A549 (cell line): ENCODE measurements at places on chromosomes 7 and 10.

- DNase-seq, result no peak
Observed at GRCh38 chr7:43480581-43480980, 102.3 kb upstream of the STK17A start.

DNA sequence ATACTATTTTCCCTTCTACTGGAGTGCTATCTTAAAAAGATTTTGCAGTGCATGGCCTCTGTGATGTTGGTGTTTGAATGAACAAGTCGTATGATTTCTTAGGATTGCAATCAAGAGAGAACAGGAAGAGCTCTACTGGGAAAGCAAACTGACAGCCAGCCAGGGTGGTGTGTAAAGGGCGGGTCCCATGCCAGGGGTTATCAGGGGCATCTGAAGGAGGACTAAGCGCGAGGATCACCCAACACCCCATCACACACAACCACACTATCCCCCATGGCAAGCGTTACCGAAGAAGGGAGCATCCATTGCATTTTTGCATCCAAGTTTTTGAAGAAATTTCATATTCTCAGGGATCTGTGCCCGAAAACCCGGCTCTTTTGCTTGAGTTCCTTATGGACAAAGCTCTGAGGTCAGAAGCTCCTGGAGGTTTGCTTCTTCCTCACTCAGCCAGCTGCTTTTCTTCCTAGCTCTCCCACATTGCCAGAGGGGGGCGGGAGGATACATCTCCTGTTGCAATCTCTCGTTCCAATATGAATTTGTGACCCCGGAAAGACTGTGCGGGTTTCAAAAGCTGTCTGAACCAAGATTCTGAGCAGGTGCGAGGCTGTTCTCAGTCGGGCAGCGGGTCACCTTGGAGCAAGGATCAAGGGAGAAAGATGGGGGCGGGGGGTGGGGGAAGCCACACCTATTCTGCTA is 5.2 kb downstream of the NEUROD6 start:
- DNase-seq, result no peak

DNA sequence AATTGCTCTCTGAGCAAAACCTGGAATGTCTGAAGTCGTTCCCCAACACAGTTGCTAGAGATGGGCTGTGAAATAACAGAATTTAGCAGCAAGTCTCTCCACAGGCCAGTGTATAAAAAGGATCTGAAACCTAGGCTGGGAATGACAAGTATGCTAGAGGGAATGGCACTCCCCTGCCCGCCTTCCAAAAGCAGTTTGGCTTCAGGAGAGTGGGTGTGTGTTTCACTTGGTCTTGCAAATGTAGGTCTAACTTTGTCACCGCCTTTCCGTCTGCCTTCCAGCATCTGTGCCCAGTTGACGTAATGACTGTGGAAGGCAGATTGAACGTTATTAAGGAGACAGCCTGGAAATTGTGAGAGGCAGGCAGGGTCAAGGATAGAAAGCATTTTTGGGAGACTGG is 18.0 kb upstream of the MTURN start:
- DNase-seq, result no peak

DNA sequence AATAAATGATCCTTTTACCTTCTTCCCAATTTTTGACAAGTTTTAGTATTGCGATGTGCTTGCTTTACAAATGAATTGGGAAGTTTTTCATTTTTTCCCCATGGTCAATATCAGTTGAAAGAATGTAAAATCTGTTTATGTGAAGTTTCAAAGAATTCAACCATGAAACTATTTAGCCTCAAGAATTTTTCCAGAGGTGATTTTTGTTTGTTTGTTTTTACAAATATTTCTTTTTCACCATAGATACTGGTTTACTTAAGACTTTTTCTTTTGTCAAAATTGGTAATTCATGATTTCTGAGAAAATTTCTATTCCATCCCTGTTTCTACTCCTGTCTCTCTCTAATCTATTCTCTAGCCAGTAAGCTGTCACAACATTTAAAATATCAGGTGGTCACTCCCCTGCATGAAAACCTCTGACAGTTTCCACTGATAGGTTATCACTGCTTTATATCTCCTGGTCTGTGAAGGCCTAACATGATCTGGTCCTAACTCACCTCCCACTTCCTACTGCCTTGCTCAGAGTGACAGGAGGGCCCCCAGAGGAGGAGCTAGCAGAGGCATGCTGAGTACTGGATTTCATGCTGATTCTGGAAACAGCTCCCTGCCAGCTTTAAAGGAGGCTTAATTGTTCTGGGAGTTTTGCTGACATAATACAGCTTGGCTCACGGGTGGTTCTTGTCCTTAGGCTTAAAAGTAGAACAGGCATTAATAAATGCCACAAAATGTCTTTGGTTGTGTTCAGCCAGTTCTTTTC is 7.6 kb upstream of the ARMS2 start:
- peak; percentile 28 for DNase-seq

DNA sequence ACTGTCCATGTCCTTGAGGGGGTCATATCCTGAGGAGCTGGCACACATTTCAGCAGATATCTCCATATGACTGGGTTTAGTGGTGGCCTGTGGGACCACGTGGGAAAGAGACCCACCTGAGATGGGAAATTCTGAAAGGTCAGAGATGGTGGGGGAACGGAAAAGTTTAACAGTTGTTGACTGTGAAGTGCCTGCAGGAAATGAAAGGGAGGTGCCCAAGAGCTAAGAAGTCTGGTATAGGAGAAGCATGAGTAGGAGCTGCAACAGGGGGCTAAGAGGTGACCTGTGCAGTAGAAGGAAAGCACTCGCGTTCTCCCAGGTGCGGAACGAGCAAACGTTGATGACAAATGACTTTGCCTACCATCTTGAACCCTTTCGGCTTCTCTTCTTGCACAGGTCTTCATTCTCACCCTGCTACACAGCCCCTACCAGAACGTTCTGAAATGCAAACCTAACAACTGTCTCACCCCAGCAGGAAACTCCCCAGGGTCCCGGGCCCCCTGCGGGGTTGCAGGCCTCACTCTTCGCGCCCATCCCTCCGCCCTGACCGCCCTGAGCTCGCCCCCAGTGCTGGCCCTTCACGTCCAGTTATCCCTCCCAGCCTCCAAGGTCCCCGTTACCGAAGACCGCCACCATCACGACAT is 9.8 kb upstream of the FXYD4 start:
- no peak for DNase-seq

DNA sequence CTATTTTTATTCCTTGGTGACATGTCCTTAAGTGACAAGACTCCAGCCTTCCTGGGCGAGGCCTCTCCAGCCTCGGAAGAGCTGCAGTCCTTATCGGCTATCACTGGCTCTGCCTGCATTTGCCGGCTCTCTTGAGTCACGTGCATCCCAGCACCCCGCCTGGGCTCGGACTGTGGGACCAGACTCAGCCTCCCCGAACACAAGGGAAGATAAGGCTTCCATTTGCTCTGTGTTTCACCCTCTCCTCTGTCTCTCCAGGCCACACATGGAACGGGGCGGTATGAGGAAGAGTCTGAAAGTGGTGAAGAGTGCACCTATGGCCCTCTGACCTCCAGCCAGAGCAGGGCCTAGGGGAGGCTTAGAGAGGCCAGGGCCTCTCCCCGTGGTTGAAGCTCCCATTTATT is 4.7 kb downstream of the GDF2 start:
- no peak for DNase-seq

DNA sequence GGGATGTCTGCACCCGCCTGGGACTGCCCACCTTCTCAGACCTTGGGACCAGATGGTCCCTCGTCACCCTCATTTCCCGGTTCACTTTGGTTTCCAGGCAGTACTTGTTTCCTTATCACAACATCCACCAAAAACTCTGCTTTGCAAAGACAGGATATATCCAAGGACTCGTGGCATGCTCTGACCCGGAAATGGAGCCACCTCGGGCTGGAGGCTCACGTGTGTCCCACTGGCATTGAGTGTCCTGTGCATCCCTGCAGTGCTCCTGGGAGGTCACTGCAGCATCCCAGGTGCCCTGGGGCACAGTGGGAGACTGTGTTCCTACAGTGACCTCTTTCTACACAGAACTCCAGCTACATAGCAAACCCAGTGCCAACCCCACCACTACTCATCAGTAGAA is 611.9 kb upstream of the FOXK1 start:
- no peak for DNase-seq

DNA sequence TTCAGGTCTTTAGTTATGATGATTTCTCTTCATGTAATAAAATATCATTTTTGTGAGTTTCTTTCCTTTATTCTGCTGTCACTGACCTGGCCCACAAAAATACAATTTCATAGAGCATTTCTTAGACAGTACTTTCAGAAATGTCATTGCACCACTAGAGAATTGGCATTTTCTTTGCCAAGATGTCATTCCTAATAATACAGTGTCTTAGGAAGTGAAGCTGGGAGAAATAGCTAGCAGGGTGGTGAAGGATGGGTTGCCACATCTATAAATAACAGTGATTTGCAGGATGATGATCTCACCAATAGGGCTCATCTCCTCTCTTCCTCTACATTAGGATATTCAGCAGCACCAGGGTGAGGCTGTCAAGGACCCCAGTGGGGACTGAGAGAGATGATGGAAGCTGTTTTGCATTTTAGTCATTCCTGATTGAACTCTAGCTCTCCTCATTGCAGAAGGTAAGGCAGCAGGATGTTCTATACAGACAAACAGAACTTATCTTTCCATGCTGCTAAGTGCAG is 452.1 kb downstream of the NXPH1 start:
- no peak for DNase-seq

GRCh38 chr10:97186911-97187310 is 1.2 kb upstream of the SLIT1 start:
- DNase-seq, result no peak

DNA sequence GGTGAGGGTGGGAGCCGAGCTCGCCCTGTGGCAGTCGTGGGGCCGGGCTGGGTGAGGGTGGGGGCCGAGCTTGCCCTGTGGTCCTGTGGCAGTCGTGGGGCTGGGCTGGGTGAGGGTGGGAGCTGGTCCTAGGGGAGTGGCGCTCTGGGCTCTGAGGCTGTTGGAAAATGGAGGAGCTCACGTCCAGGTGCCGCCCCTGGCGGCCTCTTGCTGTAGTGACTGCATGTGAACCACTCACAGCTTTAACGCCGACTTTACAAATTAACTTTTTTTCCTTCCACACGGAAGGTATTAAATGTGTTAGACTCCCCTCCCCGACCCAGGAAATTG is 312.6 kb downstream of the WDR37 start:
- peak; percentile 62 for DNase-seq
